Stimulated activated CD8-positive, alpha-beta memory T cell treated with anti-CD3 and anti-CD28 coated beads, Interleukin-7, amount 100 ng/mL, for 1 hour (primary cell): ENCODE measurements at places on chromosomes 1 and 21.

GRCh38 chr1:41481109-41481775 is 3.2 kb downstream of the EDN2 start:
- DNase-seq: no peak

DNA sequence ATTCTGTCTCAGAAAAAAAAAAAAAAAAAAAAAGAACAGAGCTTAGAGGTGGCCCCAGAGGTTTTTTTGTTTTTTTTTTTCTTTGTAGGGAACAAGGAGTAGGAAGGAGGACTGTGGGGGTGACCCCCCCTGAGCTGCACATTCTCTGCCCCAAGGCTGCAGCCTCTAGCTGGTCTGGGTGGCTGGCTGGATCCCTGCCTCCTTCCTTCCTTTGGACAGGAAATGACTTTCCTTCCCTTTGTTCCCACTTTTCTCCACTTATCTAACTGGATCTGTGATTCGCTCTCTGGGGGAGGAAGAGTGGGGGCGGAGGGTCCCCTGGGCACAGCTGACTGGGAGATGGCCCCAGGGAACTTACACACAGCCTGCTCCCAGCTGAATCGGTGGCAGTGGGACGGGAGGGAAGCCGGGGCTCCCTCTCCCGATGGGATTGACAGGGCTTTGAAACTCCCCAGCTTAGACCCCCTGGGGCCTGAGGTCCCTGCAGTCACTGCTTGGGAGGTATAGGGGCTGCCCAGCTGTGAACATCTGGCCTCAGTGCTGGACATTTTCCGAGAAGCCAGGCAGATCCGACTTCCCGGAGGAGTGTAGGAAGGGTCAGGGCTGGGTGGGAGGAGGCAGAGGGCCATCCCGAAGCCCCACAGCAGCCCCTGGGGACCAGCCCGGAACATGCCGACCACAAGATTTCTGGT is 2.1 kb downstream of the FBLIM1 start:
- DNase-seq: no peak

- no peak for DNase-seq
Measured at GRCh38 chr1:228145463-228146416, 4.0 kb upstream of the GJC2 start.

GRCh38 chr1:163410073-163410999 is 88.6 kb downstream of the NUF2 start:
- DNase-seq: no peak

DNA sequence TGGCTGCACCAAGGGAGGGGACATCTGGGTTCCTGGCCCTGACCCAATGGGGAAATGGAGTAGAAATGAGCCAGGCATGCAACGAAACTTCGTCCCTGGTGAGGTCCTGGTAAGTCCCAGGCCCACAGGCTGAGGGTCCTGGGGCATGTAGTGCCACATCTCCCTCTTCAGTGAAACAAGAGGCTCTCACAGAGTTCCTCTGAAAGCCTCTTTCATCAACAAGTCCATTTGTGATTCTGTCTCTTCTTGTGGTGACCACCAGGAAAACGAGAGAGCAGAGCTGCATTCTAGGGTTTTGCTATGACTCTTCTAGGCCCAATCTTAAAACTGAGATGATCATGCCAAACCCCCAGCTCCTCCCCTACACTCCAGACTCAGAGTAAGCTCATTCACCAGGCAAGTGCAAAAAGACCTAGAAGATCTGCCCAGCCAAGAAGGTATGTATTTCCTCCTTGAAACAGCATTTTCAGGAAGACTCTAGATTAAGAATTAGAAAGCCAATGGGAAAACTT is 24.3 kb upstream of the RNF220 start:
- DNase-seq: no peak

DNA sequence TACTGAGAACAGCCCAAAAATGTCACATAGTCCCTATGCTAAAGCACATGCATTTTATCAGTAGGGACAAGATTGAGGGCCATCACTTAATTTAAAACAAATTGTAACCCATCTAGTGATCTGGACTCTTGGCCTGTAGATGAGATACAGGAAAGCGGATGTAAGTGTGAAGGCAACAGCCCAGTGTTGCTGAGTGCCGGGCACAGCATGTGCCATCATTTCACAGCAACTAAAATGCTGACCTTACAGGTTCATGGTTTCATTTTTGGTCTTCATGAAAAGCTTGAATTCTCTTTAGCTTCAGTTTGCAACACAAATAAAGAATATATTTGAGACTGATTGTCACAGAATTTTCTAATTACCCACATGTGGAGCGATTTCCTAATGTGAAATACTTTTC is 5.8 kb downstream of the COG2 start:
- DNase-seq: no peak

DNA sequence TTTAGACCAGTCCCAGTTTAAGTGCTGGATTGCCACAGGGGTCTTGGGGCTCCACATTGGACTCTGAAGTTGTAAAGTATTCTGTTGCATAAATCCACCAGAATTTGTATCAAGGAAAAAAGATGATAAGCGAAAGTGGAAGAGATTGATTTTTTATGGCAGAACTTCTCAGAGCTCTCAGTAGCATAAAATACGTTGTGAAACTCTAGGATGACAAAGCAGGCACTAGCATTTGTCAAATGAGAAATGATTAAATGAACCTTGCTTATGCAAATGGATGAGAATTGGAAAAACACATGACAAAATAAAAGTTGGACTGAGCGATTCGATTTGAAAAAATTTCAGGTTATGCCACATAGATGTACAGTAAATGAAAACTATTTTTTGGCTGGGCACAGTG is 253.8 kb upstream of the RAB4A start:
- DNase-seq: no peak

DNA sequence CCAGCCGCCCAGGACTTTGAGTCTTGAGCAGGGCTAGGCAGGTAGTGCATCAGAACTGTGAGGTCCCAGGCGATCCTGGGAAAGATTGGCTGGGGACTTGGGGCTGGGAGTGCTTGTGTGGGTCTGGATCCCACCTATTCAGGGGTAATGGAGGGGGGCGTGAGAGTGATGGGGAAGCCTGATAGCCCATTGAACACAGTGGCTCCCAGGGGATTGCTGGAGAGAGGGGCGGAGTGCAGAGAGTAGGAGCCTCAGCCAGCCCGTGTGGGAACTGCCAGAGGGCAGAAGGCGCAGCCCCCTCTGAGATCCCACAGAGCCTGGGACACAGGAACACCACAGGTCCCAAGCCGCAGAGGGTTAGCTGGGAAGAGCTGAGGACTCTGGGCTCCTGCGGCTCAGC is 19.3 kb upstream of the PDZK1IP1 start:
- no peak for DNase-seq

GRCh38 chr1:167431909-167432650 is 86.2 kb downstream of the CD247 start:
- DNase-seq: no peak

- DNase-seq: no peak
Measured at GRCh38 chr1:163271535-163271934, 50.2 kb upstream of the NUF2 start.

GRCh38 chr1:212487774-212488435 is 55.2 kb downstream of the NENF start:
- no peak for DNase-seq

DNA sequence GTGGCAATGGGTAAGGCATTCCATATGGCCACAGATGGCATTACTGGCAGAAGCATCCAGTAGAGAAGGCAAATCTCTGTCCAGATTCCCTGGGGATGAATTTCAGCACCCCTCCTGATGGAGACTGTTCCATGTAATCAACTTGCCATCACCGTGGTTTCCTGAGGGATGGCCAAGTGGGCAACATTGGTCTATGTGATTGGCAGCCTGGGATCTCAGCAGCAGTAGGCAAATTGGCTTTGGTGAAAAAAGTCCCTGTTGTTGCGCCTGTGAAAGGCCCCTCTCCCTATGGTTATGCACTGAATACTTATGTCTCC is 19.3 kb downstream of the DMRTB1 start:
- no peak for DNase-seq

GRCh38 chr1:209102531-209102930 is 481.0 kb upstream of the CAMK1G start:
- DNase-seq: no peak

DNA sequence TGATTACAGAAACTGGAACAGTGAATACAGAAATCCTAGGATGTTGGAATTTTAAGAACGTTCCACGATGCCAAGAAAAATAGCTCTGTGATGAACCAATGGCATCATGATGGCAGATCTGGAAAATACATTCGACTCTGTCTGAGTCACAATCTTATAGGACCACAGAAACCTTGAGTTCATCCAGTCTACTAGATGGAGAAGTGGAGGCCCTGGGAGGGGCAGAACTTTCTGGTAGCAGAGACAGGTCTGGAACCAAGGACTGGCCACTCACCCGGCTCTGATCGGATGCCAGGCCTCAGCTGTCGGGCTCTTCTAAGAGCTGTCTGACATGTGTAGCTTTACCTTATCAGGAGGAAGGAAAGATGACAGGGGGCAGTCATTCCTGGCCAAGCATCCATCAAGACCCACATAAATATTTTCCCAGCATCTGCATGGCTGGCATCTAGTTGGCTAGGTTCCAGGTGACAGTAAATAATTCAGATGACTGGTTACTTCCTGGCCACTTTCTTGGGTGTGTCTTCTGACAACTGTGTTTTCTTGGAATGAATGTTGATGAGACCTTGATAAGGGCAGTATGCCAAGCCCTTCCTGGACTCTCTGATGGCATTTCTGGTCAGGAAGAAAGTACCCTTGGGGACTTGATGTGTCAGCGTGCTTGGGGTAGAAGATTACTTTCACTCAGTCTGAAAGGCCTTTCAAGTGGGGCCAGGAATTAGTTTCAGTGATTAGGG is 72.6 kb upstream of the TRABD2B start:
- DNase-seq: no peak

- DNase-seq: no peak
Measured at GRCh38 chr1:35899941-35900340, 16.9 kb downstream of the AGO1 start.

GRCh38 chr1:99007366-99007765 is 2.7 kb upstream of the PLPPR5 start:
- DNase-seq: no peak

- no peak for DNase-seq
Measured at GRCh38 chr1:12346483-12347151, 116.8 kb downstream of the VPS13D start.
